Panc1 (cell line): ENCODE measurements at places on chromosomes 11 and 22. TPM values are rescaled to one million over a fixed set of nuclear protein-coding genes. Genes with fewer than 3 reads are reported as not detected.

SCARF2 gene
- 3.2 TPM for total RNA-seq

DNA sequence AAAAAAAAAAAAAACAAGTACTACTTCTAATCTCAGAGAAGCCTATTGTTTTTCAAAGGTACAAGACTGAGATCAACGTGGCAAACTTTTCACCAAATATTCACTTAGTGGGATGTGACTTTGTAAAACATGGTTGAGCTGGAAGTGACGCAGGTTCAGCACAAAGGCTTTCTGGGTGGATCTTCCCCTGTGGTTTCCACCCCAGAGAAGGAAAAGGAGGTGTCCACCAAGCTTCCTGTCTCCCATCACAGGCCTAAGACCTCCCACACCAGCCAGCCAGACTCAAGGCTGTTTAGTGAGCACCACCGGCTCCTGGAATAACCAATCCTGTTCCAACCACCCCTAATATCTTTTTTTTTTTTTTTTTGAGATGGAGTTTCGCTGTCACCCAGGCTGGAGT, 5.7 kb downstream of the TMEM184B start:
- no peak for DNase-seq

GRCh38 chr22:48700566-48701295, 1126.9 kb downstream of the BRD1 start:
- no peak for DNase-seq

GRCh38 chr11:1652026-1652425, 22.5 kb downstream of the KRTAP5-5 start:
- no peak for DNase-seq
